NCI-H2171 treated with DMSO at 0.1 percent for 48 hours (cell line): ENCODE measurements at places on chromosomes 1 and 21.
A peak's percentile ranks its signal among the peaks of the same experiment; 100 is the strongest.

- no peak for DNase-seq
Measured at GRCh38 chr1:150005606-150006005, 4.9 kb downstream of the OTUD7B start.

DNA sequence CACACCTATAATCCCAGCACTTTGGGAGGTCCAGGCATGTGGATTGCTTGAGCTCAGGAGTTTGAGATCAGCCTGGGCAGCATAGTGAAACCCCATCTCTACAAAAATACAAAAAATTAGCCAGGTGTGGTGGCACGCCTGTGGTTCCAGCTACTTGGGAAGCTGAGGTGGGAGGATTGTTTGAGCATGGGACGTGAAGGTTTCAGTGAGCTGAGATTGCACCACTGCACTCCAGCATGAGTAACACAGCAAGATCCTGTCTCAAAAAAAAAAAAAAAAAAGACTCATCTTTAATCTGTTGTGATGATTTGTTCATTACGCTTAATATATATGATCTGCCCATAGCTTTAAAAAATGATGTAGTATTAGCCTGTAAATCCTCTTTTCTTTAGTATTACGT, 44.0 kb downstream of the OR10J1 start:
- DNase-seq: no peak

- DNase-seq: no peak
Measured at GRCh38 chr21:28283641-28284490, 708.8 kb downstream of the LTN1 start.

GRCh38 chr1:192668409-192668983, 32.5 kb downstream of the RGS13 start:
- no peak for DNase-seq

DNA sequence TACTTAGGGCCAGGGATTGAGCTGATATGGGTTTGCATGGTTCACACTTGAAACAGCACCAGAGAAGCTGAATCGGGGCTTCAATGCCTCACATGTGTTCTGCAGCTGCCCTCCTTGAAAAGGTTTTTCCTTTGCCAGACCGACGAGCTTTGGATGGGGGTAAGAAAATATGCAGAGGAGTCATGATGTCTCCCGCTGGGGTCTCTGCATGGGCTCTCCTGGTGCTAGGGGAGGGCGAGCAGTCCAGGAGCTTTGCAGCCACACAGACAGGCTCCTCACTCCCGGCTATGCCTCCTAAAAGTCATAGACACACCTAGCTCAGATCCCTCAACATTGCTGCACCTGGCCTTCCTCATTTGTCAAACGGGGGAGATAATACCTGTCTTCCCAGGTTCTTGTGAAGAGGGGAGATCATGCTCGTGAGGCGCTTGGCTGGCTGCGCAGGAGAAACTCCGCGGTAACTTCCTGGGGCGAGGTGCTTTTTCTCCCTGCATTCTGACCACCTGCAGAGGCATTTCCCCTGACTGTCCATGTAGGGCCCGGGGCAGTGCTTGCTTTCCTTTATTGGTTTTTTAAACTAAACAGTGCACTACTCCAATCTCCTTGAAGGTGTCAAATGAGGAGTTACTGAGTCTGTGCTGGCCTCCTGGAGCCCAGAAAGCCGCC, 112.4 kb downstream of the PLXNA2 start:
- DNase-seq: no peak

GRCh38 chr1:240765732-240766363, 153.9 kb upstream of the GREM2 start:
- no peak for DNase-seq

GRCh38 chr1:230752407-230752806, 5.2 kb downstream of the CAPN9 start:
- peak; percentile 97 for DNase-seq

GRCh38 chr21:42063191-42063570, 7.9 kb upstream of the UMODL1 start:
- no peak for DNase-seq

GRCh38 chr1:27959792-27960603, at the start of gene XKR8:
Gene XKR8 (plus strand): TSS chr1:27959973. CDS start chr1:27960070, 97 bp downstream.
- peak; percentile 80 for DNase-seq

DNA sequence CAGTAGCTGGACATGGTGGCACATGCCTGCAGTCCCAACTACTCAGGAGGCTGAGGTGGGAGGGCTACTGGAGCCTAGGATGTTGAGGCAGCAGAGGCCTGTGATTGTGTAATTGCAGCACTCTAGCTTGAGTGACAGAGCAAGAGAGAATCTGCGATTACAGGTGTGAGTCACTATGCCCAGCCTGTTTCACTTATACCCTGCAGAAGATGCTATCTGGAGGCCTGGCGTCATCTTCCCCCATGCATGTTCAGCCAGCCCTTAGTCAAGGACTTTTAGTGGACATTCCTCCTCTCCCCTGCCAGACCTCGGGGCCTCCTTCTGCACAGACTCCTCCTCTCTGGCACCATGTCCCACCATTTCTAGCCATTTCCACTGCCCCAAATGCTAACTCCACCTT, 36.3 kb upstream of the RCC2 start:
- DNase-seq: no peak

DNA sequence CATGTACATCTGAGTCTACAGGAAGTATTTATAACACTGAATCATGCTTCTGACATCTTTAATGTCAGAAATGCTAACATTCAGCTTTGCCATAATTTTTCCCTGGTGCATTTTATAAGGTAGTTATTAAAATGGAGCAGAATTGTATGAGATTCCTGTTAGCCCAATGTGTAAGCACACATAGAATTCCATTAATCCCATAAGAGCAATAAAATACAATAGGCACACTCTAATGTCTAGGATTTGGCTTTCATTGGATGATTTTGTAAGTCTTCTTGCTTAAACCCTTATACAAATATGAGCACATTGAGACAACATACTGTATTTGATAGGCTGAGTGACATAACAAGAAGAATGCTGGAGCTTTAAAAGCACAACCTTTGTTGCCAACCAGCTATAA, 256.4 kb downstream of the HMCN1 start:
- no peak for DNase-seq

GRCh38 chr1:220198186-220199005, 73.9 kb downstream of the RAB3GAP2 start:
- DNase-seq: no peak
